ENCODE measurements at places on chromosomes 1 and 21. TPM values are rescaled to one million over a fixed set of nuclear protein-coding genes. Genes with fewer than 3 reads are reported as not detected.

The SLX9 gene
- 14.1 TPM for polyA plus RNA-seq

- no peak for DNase-seq
Measured at GRCh38 chr1:162633081-162633762, 958 bp downstream of the DDR2 start.

DNA sequence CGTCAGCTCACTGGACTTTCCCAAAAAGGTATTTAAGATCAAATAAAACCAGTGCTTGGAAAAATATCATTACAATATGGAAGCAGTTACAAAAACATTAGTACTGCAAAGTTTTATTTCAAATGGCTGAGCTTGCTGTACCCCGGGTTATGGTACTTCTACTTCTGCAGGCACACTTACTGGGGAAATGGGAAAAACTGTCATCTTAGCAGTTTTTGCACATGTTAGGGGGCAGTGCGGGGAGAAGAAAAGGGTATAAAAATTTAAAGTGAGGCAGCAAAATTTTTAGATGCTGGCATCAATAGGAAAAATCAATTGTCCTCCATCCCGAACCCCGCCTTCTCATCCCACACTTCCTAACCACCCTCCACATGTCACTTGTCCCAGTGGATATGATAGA lies 133.4 kb downstream of the ATG4C start:
- no peak for DNase-seq

- no peak for DNase-seq
Measured at GRCh38 chr1:58901008-58901407, 117.2 kb upstream of the JUN start.

- DNase-seq = no peak
Measured at GRCh38 chr21:27817074-27817473, 850.2 kb upstream of the ADAMTS5 start.

DNA sequence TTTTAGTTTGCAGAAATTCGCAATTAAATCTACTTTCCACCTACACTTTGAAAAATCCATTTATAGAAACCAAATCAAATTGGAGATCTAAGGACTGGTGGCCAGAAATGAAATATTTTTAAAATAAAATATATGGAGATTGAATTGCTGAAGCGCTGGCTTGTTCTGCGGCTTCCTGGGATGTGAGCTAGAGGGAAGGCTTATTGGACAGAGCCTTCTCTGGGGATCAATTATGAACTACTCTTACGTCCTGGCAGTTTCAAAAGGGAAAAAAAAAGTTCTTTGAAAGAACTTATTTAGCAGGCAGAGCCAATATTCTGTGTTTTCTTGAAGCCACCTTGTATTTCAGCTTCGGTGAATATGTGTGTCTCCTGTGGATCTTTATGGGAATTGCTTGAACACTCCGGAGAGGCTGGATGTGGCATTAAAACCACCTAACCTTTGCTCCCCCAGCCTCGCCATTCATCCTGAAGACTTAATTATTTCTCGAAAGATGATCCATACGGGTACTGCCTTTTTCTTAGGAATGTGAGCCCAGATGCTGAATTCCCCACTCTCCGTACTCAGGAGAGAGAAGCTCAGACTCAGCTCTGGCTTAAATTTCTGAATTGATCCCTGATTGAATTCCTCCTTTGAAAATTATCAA lies 478.9 kb upstream of the VAMP3 start:
- no peak for DNase-seq

- no peak for DNase-seq
Measured at GRCh38 chr1:19133360-19133759, 76.7 kb downstream of the UBR4 start.

All from right renal cortex interstitium (tissue), 3 donors.